ENCODE measurements at places on chromosomes 7 and 10. TPM values are rescaled to one million over a fixed set of nuclear protein-coding genes. Genes with fewer than 3 reads are reported as not detected.

DNA sequence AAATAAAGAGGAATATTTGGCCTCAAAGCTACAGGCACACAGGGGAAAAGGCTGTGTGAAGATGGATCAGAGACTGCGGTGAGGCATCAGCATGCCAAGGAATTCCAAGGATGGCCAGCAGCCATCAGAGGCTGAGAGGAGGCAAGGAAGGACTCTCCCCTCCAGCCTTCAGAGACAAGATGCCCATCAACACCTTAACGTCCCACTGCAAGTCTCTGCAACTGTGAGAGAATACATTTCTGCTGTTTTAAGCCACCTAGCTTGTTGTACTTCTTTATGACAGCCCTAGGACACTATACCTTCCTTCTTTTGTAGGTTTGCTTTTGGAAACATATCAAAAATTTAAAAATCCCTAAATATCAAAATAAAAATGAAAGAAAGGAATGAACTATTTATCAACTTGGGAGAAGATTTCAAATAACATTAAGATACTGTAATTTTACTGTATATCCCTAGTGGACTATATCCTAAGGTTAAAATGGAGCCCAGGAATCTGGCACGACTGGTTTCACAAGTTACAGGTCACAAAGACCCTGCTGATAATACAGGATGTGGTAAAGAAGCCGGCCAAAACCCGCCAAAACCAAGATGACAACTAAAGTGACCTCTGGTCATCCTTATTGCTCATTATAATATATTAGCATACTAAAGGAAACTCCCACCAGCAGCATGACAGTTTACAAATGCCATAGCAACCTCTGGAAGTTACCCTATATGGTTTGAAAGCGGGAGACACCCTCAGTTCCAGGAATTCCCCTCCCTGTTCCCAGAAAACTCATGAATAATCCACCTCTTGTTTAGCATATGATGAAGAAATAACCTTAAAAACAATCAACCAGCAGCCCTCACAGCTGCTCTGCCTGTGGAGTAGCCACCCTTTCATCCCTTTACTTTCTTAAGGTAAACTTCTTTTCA lies 185.2 kb downstream of the AVL9 start:
- no peak for DNase-seq

The RNF148 gene
- not detected for polyA plus RNA-seq

DNA sequence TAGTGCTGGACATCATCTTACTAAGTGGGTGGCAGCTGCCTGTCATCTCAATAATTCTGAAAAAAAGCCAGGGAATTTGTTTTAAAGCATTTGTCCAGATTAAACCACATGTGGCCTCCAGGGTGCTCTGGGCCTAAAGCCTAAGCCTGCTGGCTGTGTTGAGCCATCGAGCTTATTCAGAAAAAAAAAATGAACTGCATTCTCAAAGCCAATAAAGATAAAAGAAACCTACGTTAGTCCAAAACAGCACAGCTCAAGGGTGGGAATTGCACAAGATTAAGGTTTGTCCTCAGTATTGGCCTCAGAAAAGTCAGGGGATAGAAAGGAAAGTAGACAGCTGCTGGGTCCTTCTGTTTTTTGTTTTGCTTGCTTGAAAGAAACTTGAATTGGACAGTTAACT lies 22.6 kb upstream of the PRTFDC1 start:
- DNase-seq = peak; percentile 76

DNA sequence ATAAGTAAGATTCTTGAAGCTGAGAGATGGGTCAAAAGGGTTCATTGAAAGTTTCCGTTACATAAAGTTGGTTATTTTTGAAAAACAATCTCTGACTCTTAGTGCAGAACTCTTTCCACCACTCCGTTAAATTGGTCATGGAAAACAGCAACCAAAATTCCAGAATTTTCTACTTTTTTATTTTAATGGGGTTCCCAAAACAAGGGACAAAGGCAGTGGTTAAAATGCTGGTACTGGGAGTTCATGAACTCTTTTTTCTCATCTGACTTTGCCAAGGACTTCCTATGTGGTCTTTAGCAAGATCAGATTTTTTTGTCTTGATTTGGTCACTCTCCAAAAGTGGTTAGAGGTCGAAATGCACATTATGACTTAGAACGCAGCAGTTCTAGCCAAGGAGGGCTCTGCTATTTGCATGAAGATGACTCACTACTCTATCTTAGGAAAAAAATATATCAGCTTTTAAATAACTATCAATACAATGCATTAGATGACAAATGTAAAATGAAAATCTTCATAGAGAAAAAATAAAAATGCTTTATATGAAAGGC lies 145.7 kb downstream of the REEP3 start:
- DNase-seq = peak; percentile 80

The CYP26C1 gene
- 0.05 TPM for polyA plus RNA-seq

DNA sequence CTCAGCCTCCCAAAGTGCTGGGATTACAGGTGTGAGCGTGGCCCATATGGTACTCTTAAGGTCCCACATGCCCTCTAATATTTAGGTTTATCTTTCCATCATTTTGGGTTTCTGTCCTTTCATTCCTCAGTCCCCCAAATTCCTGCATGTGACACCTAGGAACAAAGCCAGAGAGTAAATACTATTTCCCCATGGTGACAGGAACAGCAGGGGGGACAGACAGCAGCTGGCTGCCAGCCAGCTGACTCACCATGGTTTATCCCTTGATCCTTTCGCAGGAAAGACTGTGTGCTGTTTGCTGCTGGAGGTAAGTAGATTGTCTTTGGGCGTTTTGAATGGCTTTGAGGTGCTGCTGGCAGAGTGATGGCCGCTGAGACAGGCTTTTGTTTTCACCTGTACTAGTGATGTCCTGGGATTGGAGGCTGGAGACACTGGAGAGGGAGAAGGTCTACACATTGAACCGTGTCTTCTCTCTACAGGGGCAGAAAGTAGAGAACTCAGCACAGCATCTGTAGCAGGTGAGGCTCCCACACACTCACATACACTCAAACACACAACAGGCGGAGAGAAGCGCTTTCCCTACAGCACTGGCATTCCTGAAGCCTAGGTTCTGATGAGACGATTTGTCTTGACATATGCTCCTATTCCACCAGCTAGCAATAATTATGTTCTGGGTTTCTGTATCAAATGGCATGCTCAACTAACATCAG lies 83.7 kb upstream of the EFCAB10 start:
- DNase-seq = no peak

- DNase-seq = peak; percentile 70
These were observed 190.4 kb downstream of the SKIDA1 start for GRCh38 chr10:21334891-21335696.

DNA sequence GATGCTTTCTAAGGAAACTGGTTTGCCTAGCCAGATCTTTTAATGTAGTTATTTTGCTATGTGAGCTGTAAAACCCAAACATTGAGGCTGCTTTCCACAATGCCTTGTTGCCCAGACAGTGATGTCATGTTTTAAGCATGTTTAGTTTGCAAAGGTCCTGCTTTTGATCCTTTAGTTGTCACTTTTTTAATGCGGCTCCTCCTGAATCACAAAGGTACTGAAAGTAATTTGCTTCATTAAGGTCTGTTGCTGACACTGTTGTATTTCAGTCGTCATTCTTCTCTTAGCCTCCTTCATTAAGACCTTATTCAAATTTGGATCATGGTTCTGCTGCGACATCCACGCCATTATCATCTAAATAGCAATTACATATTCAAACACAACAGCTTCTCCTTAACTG lies 10.6 kb downstream of the RPA3 start:
- DNase-seq = no peak

The UCN3 gene
- not detected for polyA plus RNA-seq

- DNase-seq = no peak
These were observed 8.9 kb downstream of the MSS51 start for GRCh38 chr10:73424478-73424877.

The NEUROD6 gene
- polyA plus RNA-seq = not detected

DNA sequence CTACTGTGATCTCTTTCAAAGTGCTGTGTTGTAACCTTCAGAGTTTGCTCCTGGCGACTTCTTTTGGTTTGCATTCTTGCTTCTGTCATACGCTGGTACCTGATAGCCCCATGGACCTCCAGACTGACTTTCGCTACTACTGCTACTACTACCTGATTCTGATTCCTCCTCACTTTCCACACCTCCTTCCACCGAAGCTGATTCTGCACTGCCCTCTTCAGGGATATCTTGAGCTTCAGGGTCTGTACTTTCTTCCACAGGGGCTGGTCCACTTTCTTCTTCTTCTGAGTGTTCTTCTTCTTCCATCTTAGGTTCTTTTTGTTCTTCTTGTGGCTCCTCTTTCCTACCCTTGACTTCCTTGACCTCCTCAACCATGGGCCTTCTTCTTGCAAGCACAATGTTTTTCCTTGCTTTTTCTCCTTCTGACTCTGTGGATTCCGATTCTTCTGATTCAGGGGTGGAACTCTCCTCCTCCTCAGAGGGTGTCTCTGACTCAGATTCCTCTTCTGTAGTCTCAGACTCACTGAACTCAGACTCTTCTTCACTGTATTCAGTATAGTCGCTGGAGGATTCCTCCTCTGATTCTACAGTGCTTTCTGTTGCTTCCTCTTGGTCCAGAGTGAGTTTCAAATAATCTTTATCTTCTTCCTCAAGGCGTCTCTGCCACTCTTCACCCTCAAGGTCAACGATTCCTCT lies 992.2 kb downstream of the PCDH15 start:
- no peak for DNase-seq

- no peak for DNase-seq
These were observed 98.2 kb upstream of the PRKCQ start for GRCh38 chr10:6678211-6678803.

- no peak for DNase-seq
These were observed 64.4 kb upstream of the EMX2 start for GRCh38 chr10:117477961-117478670.

GRCh38 chr10:47104151-47104605 lies 192.9 kb downstream of the PTPN20 start:
- no peak for DNase-seq

DNA sequence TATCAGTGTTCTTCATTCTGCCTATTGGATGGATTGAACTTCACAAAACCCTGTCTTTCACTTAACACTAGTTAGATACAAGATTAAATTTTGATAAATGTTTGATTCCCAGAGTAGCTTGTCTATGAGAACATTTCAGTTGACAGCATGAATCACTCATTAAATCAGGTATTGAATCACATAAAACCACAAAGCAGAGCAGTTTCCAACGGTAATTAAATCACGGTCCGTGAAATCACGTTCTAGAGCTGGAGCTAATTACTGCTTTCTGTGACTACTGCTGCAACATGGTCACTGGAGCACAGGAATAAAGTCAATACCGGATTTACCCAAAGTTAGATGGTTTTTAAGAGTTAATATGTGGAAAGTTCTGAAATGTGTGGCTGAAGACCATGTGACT lies 257.8 kb upstream of the PCDH15 start:
- no peak for DNase-seq

DNA sequence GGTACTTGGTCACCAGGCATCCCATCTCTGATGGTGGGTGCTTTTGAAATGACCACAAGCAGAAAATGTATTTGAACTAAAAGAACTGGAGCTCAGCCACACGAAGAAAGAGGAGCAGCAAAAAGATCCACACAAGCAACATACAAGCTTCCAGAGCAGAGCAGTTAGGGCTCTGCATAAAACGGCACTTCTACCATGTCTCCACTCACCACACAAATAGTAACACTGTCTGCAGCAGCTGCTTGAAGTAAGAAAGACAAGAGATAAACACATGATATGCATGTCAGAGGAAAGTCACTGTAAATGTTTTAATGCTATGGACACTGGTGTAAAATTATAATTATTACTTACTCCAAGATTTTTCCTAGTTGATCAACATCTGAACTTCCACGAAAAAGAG lies 32.5 kb upstream of the FAM133B start:
- DNase-seq = no peak

DNA sequence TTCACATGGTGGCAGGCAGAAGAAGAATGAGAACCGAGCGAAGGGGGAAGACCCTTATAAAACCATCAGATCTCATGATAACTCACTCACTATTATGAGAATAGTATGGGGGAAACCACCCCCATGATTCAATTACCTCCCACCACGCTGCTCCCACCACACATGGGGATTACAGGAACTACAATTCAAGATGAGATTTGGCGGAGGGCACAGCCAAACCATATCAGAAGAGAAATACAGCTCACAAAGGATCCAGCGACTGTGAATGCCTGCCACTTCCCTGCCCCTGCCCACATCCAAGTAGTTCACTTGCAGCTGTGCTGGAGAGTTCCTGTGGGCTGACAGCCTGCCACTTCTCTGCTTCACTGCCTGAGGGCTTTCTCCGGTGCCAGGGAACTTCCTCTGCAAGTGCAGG lies 148.7 kb downstream of the C7orf25 start:
- DNase-seq = no peak

The ASAH2 gene
- 0.32 TPM for polyA plus RNA-seq

DNA sequence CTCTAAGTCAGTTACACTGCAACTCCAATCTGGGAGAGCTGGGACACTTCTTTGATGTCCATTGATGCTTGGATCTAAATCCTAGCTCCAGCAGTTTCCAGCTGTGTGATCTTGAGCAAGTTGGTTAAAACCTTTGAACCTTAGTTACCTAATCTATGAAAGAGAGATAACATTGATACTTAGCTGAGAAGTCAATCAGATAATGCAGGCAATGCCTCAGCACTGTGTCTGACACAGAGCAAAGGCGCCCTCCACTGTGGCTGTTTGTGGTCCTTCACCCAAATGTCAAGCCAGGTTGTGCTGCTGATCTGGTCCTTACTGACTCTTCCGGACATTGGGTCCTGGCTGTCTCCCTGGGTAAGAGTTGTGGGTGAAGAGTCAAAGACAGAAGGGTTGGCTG lies 20.2 kb downstream of the DNTT start:
- DNase-seq = no peak

The PPP1R9A gene
- 0.16 TPM for polyA plus RNA-seq

GRCh38 chr10:31952066-31952465 lies 23.4 kb upstream of the ARHGAP12 start:
- DNase-seq = no peak

GRCh38 chr7:123789817-123790216 lies 41.0 kb upstream of the WASL start:
- no peak for DNase-seq

- DNase-seq = no peak
These were observed 18.7 kb downstream of the TBC1D12 start for GRCh38 chr10:94420998-94421528.

- no peak for DNase-seq
These were observed 26.6 kb downstream of the KCNH2 start for GRCh38 chr7:150951521-150951920.

DNA sequence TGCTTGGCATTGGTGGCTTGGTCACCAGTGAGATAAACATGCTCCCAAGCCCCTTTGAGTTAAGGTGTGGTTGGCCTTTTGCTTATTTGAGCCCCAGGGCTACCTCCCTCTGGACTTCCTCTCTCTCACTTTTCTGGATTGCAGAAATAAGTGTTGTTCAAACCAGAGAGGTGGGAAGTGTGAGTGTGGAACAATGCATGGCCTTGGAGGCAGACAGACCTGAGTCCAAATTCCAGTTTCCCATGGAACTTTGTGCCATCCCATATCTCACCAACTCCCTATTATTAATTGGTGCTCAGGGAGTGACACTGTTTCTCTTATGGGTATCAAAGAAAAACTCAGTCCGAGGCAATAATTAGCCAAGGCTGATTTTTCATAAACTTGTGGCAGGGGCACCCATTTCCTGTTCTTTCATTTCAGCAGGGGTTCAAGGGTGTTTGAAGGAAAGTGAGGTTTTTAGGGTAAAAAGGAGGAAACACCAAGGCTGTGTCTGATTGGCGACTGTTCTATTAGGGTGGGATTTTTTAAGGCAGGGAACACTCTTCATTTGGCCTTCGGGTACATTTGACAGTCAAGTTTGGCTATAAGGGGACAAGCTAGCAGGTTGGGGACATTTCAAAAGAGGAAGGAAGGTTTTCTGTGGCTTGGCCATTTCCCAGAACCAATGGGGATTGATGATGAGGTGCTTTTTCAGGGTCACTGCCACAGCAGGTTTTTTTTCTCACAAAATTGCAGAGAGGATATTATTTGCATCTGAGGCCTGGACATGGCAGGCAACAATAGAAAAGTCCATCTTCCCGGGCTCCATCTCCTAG lies 148.8 kb upstream of the NPY start:
- no peak for DNase-seq

The MYPN gene
- polyA plus RNA-seq = 9.7 TPM

The CHST12 gene
- 8.6 TPM for polyA plus RNA-seq
